ENCODE measurements at places on chromosomes 2 and 18.
A peak's percentile ranks its signal among the peaks of the same experiment; 100 is the strongest.

DNA sequence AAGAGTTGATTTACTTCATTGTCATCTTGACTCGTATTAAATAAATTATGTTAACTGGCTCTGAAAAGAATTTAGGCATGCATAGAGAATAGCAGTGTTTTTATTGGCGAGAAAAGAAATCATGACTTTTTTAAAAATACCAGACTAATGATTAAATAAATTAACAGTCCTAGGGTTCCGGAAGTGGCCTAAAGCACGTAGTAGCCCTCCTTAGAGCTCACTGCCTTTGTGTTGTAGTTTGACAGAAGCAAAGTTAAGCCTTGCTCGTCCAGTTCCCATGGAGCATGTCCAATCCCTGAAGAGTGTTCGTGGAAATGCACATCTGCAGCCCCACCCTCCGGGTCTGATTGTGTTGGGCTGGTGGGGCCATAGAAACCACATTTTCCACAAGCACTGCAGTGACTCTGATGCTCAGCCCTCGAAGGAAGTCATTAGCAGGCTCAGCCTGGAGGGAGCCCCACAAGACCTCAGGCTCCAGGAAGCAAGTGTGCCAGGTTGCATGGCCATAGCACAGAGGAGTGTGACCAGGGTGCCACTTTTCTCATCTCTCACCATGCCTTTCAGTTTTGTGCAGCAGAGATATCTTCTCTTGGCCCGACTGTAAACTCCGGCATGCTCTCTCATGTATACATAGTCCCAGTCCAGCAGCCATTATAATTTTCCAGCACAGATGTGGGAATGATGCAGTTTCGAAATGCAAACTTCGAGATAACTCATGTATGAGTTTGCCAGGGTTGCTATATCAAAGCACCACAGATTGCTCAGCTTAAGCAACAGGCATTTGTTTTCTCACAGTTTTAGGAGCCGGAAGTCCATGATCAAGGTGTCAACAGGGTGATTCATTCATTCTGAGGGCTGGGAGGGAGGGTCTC lies 188.6 kb upstream of the SH3BP4 start:
- DNase-seq = peak; percentile 98

- DNase-seq = peak; percentile 67
Observed at GRCh38 chr18:47772374-47773248, 157.8 kb downstream of the SMAD2 start.

DNA sequence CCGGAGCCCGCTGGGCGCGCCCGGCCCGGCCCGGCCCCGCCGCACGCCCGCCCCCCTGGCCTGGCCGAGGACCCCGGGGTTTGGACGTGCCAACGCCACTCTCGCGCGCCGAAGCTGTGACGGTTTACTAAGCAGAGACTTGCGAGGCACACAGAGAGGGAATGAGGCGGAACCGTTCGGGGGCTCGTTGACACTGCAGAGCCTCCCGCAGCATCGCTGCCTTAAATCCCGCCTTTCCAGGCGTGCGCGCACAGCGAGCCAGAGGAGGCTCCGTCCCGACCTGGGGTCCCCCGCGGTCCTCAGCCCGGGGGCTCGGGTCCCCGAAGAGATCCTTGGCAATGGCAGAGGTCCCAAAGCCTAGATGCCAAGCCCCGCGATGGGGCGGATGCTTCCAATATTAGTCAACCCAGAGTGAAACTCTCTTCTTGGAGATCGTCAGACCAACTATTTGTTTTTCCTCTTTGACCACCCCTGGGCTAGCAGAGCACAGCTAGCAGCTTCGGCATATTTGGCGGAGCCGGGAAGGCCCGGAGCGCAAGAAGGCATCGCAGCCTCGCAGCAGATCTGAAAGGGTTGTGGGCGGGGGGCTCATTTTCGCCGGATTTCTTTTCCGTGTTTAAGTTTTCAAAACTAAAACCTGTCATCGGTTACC lies at the start of gene ZNF385B:
Gene ZNF385B, minus strand, starts transcription at position 197 of the 652 bp plus-strand sequence.
- DNase-seq = peak; percentile 35

- peak; percentile 36 for DNase-seq
Observed at GRCh38 chr18:21315741-21316197, 73.7 kb downstream of the GREB1L start.

DNA sequence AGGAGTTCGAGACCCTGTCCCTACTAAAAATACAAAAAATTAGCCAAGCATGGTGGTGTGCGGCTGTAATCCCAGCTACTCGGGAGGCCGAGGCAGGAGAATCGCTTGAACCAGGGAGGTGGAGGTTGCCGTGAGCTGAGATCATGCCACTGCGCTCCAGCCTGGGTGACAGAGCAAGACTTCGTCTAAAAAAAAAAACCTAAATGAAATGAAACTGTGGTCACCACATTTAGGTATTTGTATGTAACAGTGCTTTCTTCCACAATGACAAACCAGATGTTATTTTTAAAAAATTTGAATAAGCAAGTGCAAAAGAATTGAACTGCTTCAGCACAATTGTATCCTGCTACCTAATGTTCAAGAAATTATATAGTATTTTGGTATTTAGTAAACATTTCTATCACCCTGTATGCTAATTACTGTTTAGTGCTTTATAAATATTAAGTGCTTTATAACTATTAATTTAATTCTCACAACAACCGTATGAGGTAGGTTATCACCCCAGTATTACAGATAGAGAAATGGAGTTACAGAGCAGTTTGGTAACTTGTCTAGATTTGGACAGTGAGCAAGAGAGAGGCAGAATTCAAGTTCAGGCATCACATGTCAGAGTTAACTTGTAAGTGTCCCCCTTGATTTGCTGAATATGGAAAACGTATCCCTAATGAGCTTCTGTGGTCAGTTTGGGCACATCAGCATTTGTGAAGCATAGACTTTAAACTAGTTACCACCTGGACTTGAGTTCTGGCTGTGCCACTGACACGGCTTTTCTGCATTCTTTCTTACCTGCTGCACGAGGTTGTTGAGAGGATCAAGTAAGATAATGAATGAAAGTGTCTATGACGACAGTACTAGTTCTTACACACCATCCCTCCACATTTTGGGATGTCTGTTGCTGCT lies 14.4 kb downstream of the PHLPP1 start:
- no peak for DNase-seq

DNA sequence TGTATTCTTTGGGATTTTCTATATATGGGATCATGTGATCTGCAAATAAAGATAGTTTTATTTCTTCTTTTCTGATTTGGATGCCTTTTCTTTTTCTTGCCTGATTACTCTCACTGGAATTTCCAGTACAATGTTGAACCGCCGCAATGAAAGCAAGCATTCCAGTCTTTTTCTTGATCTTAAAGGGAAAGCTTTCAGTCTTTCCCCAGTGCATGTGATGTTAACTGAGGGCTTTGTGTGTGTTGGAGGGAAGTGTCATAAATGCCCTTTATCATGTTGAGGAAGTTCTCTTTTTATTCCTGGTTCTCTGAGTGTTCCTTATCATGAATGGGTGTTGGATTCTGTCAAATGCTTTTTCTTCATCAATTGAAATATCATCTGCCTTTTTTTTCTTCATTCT lies 16.9 kb upstream of the CYBRD1 start:
- peak; percentile 53 for DNase-seq

GRCh38 chr2:83071352-83071751 lies 1387.7 kb downstream of the SUCLG1 start:
- DNase-seq = no peak

DNA sequence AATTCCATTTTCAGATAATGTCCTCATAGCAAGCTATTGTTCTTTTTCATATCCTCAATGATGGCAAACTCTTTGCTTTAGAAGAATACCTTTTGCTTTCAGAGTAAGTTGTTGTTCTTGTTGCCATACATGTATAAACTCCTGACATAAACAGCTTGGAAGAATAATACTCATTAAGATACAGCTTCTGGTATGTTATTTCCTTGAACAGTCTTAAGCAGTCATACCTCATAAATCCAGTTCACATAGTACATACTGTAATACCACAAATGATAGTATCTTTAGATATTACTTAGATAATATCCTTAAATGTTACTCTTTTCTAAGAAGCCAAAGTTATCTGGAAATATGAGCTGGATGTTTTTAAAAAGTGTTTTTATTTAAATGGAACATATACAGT lies 23.2 kb downstream of the METTL8 start:
- peak; percentile 52 for DNase-seq

DNA sequence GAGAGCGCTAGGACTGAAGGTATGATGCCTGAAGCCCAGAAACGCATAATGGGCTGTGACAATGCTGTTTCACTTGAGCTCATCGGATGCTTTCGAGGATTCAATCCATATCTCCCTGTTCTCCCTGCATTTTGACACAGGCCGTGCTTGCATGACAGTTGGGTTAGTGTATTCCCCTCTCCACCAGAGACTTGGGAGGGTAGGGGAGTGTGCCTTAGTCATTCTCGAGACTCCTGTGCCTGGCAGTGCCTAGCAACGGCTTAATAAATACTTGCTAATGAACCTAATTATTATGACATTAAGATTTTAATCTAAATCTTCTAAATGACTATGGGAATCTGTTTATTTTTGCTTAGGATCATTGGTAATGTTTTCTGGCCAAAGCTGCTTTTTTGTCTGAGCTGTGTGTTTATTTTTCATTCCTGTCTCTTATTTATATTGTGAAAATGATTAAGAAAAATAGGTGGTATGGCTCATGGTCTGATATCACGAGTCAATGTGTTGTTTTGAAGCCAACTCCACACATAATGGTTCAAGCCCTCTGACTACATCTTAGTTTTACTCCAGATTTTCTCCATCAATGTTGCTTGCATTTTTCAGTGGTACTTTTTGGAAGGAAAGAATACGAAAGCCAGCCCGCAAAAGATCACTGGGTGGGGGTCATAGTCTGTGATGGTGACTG lies 61.3 kb downstream of the NEDD4L start:
- DNase-seq = peak; percentile 25

DNA sequence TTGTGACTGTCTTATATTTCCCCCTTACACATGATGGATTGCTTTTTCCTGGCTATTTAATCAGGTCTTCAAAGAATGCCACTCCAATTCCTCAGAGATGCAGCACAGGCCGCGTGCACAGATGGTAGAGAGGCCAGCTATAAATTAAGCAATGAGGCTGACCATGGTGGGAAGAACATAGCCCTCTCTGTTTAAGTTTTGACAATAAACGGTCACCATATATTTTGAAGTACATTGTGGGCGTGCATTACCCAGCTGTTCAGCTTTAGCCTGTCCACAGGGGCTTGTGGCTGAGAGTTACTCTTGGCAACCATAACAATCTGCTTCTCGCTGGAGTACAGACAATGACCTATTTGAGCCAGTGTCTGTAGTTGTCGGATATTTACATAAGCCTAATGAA lies 730.8 kb downstream of the DCC start:
- DNase-seq = no peak

DNA sequence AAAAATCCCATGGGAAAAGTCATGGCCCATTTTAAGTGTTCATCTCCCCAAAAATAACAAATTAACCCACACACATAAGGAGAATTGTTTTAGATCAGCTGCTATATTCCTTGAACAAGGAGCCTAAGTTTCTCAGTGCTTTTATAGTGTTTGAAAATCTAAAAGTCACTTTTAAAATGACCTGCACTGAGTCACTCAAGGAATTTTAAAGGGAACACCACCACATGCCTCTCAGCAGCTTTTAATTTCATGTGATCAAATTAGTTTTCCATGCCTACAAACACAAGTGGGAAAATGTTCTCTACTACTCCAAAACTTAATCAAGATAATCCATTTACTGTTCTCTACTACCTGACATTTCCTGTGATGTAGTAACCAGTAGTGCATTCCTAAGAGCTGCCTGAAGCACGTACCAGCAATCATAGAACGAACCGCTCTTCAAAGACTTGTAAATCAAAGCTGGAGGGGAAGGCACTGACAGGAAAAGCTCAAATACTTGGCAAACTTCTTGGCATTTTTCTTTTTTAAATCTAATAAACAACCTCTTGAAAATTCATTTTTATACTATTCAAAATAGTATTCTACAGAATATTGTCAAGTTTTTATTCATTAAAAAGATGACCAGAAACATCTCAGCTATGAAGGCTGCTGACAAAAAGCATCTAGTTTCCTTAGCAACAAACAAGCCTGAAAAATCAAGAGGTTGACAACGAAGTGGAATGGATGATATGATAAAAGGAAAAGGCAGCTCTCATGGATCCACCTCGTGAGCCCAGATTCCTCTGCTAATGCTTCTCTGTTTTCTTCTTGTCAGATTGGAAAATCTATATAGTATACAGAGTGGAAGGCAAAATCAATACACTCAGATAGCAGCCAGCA lies 37.2 kb downstream of the LRPPRC start:
- no peak for DNase-seq

DNA sequence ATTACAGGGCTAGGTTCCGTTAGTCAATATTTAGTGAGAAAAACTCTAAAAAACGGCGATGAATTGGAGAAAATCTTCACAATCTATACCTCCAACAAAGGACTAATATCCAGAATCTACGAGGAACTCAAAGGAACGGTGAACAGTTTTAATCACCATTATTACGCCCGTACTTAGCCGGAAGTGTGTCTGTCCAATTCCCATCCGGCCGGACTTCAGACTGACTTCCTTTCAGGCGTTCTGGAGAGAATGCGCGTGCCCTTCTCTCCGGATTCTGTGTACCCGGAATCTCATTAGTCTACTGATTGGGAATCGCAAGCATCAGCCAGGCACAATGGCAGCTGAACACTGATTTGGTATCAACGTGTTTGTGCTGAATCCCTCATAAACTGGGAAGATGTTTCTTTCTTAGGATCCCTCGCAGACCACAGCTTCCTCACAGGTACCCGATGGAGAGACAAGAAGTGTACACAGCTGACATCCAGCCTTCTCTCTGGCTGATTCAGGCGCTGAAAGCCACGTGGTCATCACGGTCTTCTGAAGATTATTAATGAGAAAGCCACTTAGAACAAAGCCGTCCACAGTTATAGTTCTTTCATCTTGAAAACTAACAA lies 239.9 kb downstream of the ZNF516 start:
- DNase-seq = no peak

Data from EH (cell line).